ENCODE measurements at places on chromosomes 7 and 10. TPM values are rescaled to one million over a fixed set of nuclear protein-coding genes. Genes with fewer than 3 reads are reported as not detected.
A peak's percentile ranks its signal among the peaks of the same experiment; 100 is the strongest.

GRCh38 chr7:129561677-129562359 is 49.7 kb upstream of the NRF1 start:
- no peak for DNase-seq

DNA sequence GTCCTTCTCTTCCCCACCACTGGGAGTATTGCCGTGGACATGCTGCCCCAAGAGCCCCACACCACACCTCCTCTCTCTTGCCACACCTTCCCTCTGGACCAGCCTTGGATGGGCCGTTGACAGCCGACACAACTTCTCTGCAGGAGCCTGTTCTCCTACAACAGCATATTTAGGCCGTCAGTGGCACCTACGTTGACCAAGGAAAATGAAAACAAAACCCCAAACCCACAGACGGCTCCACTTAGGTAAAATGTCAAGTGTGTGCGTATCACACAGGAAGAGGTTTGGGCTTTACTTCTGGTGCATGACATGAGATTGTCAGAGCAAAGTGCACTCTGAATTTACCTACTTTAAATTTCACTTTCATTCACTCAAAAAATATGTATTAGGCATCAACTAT is 246.6 kb downstream of the ZMYND11 start:
- no peak for DNase-seq

- no peak for DNase-seq
Measured at GRCh38 chr10:86821388-86821999, 65.1 kb downstream of the BMPR1A start.

DNA sequence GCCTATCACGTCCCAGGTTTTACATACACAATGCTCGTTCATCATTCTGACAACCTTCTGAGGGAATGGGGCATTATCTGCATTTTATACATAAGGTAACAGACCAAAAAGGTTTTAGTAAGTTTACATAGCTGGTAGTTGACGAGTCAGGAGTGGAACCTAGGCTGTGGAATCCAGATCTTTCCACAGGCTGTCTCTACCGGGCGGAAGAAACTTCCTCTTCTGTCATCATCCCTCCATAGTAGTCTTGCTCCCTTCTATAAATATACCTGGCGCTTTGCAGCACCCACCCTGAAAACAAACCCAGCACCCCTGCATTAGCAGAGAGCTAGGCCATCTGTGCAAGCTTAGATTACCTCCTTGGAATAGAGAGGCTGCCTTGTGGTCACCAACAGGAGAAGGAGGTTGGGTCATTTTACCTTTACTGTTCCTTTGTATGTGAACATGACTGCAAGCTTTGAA is 1.3 kb downstream of the TSPAN13 start:
- DNase-seq, result no peak

- no peak for DNase-seq
Measured at GRCh38 chr7:15236952-15237351, 324.9 kb downstream of the AGMO start.

DNA sequence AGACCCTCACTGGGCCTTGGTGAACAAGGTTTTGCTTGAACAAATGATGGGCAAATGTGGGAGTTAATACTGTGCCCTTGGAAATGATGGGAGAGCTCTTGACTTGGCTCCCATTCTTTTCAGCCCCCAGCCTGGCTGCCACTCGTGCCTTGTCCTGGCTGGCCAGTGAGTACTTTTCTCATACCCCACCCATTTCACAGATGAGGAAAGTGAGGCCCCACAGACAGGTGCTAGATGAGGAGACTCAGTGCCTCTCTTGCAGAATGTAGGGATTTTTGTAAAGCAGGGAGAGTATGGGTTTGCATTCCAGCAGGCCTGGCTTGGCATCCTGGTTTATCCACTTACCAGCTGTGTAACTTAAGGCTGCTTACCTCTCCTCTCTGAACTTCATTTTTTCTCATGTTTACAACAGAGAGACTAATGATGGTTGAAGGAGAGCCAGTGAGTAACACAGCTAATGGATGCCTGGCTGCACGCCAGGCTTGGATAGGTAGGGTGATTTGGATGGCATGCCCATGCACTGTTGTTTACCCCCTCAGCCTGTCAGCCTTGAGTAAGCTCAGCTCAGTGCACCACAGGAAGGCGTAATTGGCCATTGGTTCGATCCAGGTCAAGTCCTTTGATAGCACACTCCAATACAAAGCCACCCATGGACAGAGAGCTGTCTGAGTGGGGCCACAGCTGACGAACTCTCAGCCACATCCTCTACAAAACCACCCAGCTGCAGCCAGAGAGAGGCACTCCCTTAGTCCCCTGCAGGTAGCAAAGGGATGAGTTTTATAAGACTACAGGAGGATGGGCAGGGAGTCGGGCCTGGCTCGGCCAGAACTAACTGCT is 436.8 kb downstream of the RPS24 start:
- DNase-seq, result peak; percentile 33

The H2BK1 gene
- total RNA-seq, result not detected

- DNase-seq, result no peak
Measured at GRCh38 chr7:48305661-48306060, 134.4 kb downstream of the ABCA13 start.

DNA sequence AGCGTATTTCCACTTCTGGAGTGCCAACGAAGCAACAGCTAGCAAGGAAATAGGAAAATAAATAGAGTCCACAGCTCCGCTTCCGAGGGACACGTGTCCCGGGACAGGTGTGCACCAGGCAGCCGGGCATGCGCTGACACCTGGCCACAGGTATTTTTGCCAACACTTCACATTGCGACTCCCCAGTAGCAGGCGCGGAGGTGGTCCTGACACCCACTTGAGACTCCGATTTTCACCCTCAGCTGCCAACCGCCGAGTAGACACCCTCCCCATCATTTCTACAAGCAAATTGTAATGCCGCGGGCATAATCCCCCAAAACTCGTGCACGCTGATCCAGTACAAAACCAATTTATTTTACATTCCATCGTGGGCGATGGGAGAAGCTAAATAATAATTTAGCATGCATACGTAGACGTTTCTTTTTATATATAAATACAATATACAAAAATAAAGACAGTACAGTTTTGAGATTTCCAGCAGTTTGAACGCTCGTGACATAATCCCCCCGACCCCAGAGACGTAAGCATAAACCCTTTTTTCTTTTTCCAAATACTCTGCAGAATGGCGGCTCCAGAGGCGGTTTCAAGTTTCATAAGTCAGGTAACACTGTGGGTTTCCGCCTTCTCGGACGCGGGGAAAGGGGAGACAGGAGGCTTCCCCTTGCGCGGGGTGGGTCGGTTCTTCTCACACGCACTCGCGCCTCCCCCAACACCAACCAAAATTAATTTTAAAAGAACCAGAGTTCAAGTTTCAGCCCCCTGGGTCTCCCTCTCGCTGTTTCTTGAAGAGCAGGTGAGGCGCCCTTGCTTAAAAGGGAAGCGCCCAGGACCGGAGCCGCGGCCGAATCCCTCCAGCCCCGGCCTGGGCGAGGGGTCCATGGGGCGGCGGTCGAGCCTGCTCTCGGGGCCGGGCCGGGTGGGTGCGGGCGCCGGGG is 5.7 kb downstream of the MNX1 start:
- no peak for DNase-seq

The ITGA8 gene
- total RNA-seq, result 0.20 TPM
